Glutamatergic neuron (in vitro differentiated cells): ENCODE measurements at places on chromosomes 1 and 21.

GRCh38 chr1:38938722-38939260, 2.8 kb downstream of the RHBDL2 start:
- DNase-seq: no peak

GRCh38 chr21:41610042-41610839, 102.3 kb upstream of the TMPRSS2 start:
- DNase-seq: peak; percentile 75

GRCh38 chr1:43318831-43319230, 18.0 kb downstream of the TIE1 start:
- DNase-seq: no peak

DNA sequence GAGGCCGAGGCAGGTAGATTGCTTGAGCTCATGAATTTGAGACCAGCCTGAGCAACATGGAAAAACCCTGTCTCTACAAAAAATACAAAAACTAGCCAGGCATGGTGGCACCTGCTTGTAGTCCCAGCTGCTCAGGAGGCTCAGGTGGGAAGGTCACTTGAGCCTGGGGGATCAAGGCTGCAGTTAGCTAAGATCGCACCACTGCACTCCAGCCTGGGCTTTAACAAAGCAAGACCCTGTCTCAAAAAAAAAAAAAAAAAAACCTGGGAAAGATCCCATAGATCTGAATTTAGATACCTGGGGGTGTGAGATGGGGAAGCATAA, 32.9 kb downstream of the NIBAN1 start:
- no peak for DNase-seq

- DNase-seq: no peak
Observed at GRCh38 chr1:116310180-116310579, 62.9 kb upstream of the ATP1A1 start.

- DNase-seq: no peak
Observed at GRCh38 chr1:234345237-234345636, 28.0 kb upstream of the COA6 start.

DNA sequence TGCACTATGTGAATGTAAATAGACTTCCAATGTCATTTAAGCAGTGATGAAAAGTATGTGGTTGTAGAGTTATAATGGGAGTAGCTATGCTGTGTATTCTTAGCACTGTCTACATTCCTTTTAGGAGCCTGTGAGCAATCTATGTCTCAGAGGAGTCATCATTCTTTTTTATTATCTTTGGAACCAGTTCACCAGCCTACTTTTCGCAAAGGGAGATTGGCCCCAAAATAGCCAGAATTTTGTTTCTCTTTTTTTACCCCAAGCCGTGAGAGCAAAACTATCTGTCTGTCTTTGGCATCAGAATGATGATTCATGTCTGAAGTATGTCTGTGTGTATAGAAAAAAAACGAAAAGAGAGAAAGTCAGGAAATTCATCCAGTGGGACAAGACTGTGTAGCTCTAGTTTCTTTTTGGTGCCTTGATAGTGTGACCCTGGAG, 44.2 kb downstream of the OSBPL9 start:
- DNase-seq: no peak

DNA sequence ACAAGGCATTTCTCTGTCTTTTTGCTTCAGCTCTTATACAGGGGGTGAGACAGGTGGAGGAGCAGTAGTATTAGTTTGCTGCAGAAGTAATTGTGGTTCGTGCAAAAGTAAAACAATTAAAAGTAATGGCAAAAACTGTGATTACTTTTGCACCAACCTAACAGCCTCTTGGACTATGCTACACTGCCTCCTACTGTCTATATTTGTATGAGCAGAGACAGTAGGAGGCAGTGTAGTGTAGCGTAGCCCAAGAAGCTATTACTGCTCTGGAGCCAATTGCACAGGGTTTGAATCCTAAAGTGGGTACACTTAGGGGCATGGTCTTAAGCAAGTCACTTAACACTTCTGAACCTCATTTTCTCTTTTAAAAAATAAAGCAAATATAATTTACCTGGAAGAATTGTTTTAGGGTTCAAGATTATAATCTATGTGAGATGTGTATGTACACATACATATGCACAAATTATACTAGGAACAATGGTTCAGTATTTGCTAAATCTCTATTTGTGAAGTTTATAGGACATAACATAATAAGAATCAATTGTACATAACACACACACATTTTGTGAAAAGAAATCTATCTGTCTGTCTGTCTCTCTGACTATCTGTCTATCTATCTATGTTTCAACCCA, 103.8 kb downstream of the BRINP3 start:
- DNase-seq: no peak

DNA sequence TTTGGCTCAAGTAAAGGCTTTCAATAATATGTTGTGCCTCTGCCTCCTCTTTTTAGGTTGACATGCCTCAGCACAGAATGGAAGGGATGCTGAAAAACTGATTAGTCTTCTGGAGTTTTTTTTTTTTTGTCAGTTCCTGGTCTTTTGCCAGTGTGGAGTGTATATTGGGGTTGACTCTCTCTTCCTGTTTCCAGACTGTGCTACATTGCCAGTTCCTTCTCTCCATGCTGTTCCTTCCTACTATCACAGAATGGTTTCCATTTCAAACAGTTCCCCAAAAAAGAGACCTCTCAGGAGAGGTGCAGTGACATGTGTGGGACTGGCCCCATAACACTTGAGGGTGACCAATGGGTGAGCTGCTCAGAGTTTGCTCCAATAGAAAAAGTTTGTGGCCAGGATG, 101.7 kb upstream of the ETV3 start:
- DNase-seq: no peak

DNA sequence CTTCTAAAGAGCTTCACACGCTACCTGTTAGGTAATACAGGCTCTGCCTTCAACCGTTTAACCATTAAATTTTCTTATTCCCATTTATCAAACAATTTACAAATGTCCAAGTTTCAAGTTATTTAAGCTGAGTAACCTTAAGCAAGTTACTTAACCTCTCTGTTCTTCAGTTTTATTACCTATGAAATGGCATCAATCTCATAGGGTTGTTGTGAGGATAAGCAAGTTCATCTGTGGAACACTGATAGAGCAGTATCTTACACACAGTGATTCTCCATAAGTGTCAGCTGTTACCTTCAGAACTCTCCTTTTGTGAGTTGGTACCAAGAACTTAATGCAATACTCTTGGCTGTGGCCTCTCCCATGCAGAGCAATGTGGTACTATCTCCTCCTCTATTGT, 40.0 kb downstream of the GRIK3 start:
- no peak for DNase-seq

DNA sequence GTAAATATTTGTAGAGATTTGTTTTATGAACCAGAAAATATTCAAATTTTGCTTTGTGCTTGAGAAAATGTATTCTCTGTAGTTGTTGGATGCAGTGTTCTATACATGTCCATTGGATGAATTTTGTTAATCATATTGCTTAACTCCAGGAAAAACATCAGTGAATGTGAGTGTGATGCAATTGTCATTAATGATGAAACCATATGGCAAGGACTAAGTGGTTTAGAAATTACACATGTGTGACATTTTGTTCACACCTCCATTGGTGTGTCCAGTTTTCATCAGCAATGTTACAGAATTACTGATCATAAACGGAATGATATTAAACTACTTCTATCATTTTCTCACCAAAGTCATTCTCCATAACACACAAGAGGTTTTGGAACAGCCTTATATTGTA, 151.8 kb upstream of the ST6GALNAC5 start:
- no peak for DNase-seq
